Esophagus mucosa (tissue), 1 donor: ENCODE measurements at places on chromosomes 3 and 15.

- ATAC-seq, result peak; percentile 41
These were observed 90.6 kb downstream of the MYO5A start for GRCh38 chr15:52438047-52438446.

DNA sequence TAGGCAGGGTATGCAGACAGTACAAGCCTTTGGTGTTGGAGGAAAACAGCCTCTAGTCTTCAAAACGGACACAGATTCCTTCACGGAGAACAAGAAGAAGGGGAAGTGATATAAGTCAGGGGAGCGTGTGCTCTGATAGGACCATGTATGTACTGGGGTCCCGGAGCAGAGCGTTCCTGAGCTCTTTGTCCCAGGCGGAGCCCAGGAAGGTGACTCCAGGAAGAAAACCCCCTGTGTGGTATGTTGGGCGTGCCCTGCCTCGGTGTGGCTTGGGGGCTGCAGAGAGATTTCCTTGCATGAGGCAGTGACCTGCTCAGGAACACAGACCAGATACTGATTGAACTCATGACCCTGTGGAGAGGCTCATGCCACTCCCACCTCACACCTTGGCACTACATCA is 21.7 kb downstream of the MELTF start:
- ATAC-seq, result no peak

- no peak for ATAC-seq
These were observed 5.5 kb upstream of the CX3CR1 start for GRCh38 chr3:39285332-39285731.

GRCh38 chr3:155231792-155232191 is 61.7 kb downstream of the STRIT1 start:
- ATAC-seq, result no peak

DNA sequence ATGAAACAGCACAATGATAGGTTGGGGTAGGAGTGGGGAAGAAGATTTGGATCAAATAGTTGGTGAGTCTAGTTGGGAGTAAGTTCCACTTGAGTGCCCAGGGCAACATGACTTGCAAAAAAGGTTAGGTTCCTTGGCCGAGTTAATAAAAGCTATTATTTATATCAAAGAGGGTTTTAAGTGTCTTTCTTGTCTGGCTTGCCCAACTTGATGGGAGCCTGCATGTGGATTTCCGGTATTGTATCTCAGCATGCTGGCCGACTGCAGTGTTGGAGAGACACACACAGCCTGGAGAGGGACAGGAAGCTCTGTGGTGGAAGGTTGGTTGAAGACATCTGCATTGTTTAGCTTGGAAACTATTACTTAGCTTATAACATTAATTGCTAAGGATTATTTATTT is 449.5 kb upstream of the TBL1XR1 start:
- ATAC-seq, result no peak

GRCh38 chr15:70160267-70160666 is 62.5 kb upstream of the TLE3 start:
- ATAC-seq, result peak; percentile 60
